T-helper 2 cell (primary cell): ENCODE measurements at places on chromosomes 2 and 18.

DNA sequence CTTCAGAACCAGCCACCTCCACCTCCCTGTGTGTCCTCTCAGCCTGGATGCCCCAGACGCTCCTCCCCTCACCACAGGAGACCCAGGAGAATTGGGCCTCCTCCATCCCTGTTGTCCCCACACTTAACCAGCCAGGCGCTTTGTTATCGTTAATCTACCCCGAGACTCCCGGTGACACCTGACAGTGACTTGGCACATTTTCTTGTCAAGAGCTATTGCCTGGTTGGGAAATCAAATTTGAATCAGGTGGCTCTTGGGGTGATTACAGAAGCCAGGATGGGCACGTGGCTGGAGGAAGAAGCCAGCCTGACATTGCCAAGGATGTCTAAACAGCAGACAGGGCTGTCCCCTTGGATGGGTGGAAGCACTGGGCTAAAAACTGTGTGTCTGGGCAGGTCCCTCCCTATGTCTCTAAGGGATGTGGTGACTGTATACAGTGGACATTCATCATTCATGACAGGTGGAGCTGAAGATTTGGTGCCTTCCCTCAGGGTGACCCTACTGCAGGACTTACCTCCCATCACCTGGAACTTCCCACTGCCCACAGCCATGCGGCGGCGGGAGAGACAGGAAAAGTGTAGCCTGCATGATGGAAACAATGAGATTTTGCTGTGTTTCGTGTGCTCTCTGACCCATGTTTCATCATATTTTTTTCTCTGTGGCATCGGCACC lies 157.2 kb upstream of the CAPN13 start:
- no peak for DNase-seq

DNA sequence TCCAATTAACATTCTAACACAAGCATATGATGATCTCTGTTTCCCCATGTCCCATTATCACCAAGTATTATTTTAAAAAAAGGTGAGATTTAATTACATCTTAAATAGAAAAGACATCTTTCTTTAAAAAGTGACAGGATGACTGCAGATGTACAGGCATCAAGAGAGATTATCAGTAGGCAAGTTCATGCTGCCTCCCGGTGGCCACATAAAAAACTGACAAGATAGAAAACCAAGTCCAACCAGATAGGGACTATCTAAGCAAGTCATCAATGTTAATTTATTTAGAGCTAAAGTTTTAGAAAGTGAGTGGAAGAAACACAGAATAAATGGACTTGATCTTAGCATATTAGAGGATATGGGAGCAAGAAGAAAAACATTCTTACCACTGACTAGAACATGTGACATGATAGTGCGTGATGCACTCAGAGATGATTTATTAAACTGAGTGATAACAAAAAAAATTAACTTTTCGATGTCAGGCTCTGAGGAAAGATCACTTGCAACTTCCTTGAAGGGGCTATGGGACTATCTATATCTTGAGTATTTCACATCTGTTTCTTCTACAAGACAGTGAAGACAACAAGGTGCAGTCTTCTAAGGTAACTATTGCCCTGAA lies 5.4 kb upstream of the TDRD15 start:
- peak; percentile 38 for DNase-seq

DNA sequence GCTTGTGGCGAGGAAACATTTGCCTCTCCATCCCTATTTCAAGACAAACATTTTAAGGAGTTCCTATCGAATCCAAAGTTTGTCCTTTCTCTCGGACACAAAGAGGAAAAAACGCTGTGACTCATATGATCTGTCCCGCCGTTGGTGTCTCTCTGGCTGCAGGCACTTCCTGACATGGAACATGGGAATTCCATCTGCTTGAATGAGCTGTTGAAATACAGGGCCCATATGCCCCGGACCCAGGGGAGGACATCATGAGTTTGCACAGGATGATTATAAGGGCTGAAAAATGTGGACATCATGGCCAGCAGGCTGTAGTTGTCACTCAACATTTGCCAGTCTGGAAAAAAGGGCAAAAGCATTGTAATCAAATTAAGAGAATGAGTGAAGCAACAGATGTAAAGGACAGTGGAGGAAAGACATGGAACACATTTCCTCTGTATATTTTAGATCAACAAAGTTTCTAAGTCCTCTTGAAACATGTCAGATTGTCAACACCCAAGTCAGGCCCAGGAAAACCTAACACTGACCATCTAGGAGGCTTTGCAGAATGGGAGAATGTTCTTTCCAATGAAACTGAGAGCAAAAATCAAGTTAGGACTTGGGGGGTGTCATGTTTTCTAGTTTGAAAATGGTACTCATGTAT lies 103.2 kb upstream of the SMIM21 start:
- DNase-seq: no peak

- no peak for DNase-seq
Observed at GRCh38 chr18:29383311-29384273, 1206.7 kb upstream of the CDH2 start.

DNA sequence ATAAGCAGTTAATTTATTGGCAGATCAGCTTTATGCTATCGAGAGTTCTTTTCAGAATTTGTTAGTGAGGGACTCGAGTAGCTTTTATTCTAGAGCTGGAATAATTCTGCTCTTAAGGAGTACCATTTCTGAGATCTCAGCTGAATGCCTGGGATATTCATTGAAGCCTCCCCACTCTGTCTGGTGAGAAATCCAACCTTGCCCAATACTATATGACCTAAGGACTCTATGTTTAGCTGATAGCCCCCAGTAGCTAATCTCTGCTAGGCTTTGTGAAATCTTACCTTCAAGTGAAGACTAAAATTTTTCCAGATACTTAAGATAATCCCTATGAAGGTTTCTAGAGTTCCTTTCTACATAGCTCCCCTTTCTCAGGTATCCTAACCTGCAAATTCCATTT lies 261.4 kb downstream of the SETBP1 start:
- DNase-seq: no peak

DNA sequence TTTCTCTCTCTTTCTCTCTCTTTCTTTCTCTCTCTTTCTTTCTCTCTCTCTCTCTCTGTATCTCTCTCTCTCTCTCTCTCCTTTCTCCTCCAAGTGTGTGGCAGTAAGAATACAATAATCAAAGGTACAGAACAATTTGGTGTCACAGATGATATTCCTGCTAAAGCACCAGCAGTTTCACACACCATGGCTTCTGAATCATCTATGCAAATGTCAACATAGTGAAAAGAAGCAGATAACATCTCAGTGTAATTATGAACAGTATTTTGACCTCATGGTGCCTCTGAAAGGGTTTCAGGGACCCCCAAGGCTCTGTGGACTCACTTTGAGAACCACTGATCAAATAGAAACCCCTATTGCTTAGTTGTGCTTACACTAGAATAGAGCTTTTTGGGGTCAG lies 38.5 kb upstream of the CSRNP3 start:
- DNase-seq: no peak

DNA sequence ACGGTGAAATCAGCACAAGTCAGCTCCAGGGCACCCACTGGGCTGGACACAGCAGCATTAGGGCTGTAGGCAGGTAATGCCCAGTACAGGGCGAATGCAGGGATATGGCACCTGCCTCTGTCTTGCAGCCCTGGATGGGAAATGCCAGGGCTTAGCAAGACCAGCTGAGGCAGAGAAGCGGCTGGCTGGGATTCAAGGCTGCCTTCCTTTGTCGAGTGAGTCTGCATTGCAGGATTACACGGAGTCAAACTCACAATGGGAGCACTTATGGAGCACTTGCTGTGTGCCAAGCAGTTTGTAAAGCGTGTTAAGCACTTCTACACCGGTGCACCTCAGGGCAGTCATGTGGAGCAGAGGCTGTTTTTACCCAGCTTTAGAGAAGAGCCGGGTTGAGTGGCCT lies 87.3 kb upstream of the HDAC4 start:
- DNase-seq: no peak

GRCh38 chr2:230864605-230865306 lies at the start of gene ITM2C:
ITM2C (plus strand) TSS chr2:230864942; CDS start chr2:230865026, 84 bp downstream.
- peak; percentile 73 for DNase-seq

DNA sequence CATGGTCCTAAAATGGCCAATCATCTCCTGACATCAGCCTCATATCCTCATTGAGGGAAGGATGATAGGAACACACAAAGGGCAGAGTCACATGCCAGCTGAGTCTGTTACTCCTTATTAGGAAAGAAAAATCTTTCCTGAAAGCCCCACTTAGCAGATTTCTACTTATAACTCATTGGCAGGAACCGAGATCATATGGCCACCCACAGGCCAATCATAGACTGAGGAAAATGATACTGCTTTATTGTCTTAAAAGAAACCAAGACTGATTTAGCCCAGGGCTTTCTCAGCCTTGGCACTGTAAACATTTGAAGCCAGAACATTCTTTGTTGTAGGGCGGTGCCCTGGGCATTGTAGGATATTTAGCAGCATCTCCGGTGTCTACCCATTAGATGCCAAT lies 18.7 kb downstream of the GKN2 start:
- no peak for DNase-seq

- no peak for DNase-seq
Observed at GRCh38 chr18:43422518-43422917, 145.2 kb upstream of the SYT4 start.

- peak; percentile 10 for DNase-seq
Observed at GRCh38 chr2:13558368-13558767, 841.6 kb downstream of the TRIB2 start.

DNA sequence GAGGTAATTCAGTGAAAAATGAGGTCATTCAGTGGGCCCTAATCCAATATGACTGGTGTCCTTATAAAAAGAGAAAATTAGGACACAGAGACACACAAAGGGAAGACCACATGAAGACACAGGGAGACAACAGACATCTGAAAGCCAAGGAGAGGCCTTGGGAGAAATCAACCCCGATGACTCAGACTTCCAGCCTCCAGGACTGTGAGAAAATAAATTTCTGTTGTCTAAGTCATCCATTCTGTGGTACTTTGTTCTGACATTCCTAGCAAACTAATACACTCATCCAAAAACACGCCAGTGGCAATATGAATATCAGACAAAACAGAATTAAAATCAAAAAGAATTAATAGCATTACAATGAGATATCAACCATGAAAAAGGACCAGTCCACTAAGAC lies 303.7 kb downstream of the SS18 start:
- DNase-seq: no peak

- DNase-seq: no peak
Observed at GRCh38 chr2:95351598-95351915, 51.0 kb upstream of the FAHD2A start.

DNA sequence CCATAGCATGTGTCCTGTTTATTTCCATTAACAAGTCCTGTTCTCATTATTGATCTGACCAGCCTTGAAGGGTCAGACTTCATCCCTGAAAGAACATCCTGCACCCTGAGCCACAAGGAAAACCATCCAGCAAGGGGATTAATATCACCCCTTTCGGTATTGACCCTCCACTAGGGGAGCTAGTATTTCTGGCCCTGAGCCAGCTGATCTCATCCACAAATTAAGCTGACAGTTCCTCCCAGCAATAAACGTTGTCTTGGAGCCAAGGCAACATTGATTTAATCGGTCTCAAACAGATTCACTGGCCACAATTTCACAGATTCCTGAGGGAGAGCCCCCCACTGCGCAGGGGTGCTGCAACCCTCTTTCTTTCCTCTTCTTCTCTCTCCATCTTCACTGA lies 353.1 kb upstream of the FANCL start:
- no peak for DNase-seq

DNA sequence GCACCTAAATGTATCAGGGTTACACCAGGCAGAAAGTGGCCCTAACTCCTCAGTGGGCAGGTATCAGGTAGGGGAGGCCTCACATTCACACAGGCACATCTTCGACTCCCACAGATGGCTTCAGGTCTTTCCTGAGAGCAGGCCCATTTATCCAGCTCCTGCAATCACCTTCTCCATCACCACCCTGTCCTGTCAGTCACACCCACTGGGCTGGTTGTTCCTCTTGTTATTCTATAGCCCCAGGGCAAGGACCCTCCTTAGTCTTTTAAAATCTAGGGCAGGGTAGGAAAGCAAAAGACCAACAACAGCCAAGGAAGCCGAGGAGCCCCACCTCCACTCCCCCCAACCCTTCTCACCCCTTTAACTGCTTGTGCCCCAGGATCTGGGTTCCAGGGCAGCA lies 9.1 kb upstream of the HOXD4 start:
- DNase-seq: no peak

GRCh38 chr2:64990876-64991275 lies 1.7 kb downstream of the SLC1A4 start:
- no peak for DNase-seq

DNA sequence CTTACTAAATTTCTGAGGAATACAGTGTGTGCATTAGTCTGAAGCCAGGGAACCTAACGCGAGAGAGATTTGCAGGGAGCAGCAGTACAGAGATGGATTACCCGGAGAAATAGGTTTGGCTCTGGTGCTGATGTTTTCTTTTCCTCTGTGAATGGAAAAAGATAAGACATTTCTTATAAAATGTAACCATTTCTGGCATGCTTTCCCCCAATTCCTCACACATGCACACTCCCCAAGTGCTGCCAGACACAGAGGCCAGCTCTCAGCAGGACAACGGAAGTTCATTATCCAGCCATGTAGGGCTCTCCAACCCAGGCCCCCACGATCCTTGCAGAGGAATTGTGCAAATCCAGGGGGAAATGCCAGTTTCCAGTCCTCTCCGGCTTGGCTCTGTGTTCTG lies 224.5 kb upstream of the MGAT5 start:
- no peak for DNase-seq

GRCh38 chr2:194725169-194725568 lies 931.9 kb upstream of the SLC39A10 start:
- no peak for DNase-seq

- no peak for DNase-seq
Observed at GRCh38 chr2:137050949-137051348, 285.6 kb downstream of the THSD7B start.

- DNase-seq: no peak
Observed at GRCh38 chr2:227365833-227366232, 13.3 kb downstream of the TM4SF20 start.

- no peak for DNase-seq
Observed at GRCh38 chr2:174722942-174723592, 41.2 kb downstream of the CHRNA1 start.

DNA sequence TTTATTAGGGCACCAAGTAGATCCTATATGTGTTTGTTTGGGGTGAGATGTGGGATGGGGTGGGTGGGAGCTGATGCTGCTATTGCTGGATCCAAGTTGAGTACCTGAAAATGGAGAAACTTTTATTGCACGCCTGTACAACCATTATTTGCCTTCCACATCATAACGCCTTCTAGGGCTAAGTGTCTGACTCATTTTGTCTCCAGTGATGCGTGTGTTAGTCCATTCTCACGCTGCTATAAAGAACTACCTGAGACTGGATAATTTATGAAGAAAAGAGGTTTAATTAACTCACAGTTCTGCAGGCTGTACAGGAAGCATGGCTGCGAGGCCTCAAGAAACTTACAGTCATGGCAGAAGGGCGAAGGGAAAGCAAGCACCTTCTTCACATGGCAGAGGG lies 58.2 kb downstream of the KDM3A start:
- no peak for DNase-seq

DNA sequence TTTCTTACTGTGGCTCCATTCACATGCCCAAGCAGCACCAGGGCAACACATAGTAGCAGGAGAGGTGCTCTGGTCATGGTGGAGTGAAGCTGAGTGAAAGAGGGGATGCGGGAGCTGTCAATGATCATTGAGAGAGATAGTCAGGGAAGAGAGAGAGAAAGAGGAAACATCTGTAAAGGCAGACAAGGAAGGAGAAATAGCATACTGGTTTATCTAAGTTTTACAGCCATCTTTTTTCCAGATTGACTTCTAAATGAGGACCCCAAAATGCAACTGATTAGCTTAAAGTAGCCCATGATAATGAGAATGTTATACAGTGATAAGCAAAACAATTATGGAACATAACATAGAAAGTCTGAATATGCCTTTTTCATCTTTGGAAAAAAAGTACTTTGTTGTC lies at the start of gene C2orf66:
Gene C2orf66, minus strand, starts transcription at position 96 of the 400 bp plus-strand sequence. Its CDS starts 19 bp downstream, at position 77.
- no peak for DNase-seq

GRCh38 chr2:71156573-71156972 lies 26.1 kb downstream of the MPHOSPH10 start:
- no peak for DNase-seq

GRCh38 chr2:65430603-65431420 lies 1.6 kb downstream of the SPRED2 start:
- DNase-seq: peak; percentile 30
